ENCODE measurements at places on chromosomes 7 and 10. TPM values are rescaled to one million over a fixed set of nuclear protein-coding genes. Genes with fewer than 3 reads are reported as not detected.

DNA sequence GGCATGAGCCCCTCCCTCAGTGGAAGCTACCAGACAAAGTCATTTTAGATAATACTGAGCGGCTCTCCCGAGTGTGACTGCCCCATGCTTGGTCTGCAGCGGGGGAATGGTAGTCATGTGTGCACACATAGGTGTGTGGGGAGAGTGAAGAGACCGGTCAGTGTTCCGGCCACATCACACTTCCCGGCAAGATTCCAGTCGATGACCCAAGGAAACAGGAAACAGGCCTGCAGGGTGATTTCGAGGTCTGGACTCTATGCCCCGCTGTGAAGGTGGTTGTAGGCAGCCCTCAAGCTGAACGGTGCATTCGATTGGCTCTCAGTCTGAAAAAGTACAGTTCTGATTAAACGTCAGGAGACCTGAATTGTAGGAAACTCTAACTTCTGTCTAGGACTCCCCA lies 73.2 kb downstream of the SYPL1 start:
- DNase-seq = no peak
- no peaks in the 10 kb centered on the region for H3K36me3 ChIP-seq
- no peak overlapping the region for H3K4me3 ChIP-seq
- H3K27ac ChIP-seq = no peak overlapping the region
- peaks cover 8% of the 10 kb centered on the region for H3K4me1 ChIP-seq
- no peaks in the 10 kb centered on the region for H3K27me3 ChIP-seq

- DNase-seq = no peak
- peaks cover 11% of the 10 kb centered on the region for H3K4me1 ChIP-seq
- peak within 1 kb of the TSS; percentile 59 for H3K4me3 ChIP-seq
- peak within 1 kb of the TSS; percentile 91 for H3K27ac ChIP-seq
These were observed at the start of gene DPY19L1 for GRCh38 chr7:35037211-35037525. Gene DPY19L1 (minus strand): TSS chr7:35037485. CDS start chr7:35037394, 91 bp downstream.

The LRIT1 gene
- not detected for total RNA-seq

The DIP2C gene
- 12.7 TPM for total RNA-seq

- no peaks in the 10 kb centered on the region for H3K36me3 ChIP-seq
- DNase-seq = no peak
- peaks cover 3% of the 10 kb centered on the region for H3K4me1 ChIP-seq
- H3K4me3 ChIP-seq = no peak overlapping the region
- H3K27me3 ChIP-seq = no peaks in the 10 kb centered on the region
These were observed 4.3 kb downstream of the TMEM273 start for GRCh38 chr10:49183596-49184542.

DNA sequence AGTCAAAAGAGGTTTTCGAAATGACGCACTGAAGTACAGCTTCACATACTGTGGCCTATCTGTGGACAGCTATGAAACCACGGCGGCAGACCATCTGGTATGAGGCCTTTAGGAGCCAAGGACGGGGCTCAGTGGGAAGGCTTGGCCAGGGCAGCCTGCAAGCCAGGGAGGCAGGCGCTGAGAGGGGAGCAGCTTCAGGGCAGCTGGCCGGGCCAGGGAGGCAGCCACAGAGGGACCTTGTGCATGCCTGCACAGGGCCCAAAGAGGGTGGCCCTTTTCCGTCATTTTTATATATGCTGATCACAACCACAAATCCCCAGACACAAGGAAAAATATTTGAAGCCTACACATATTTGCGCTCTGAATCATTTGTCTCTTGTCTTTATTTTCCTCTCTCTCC lies 13.5 kb downstream of the CALD1 start:
- H3K4me1 ChIP-seq = peaks cover 11% of the 10 kb centered on the region
- no peak overlapping the region for H3K27ac ChIP-seq
- peak; percentile 8 for DNase-seq
- H3K27me3 ChIP-seq = no peaks in the 10 kb centered on the region
- no peak overlapping the region for H3K4me3 ChIP-seq
